ENCODE measurements at places on chromosomes 3 and 15. TPM values are rescaled to one million over a fixed set of nuclear protein-coding genes. Genes with fewer than 3 reads are reported as not detected.

GRCh38 chr3:40302784-40303183 is 6.7 kb upstream of the EIF1B start:
- no peaks in the 10 kb centered on the region for H3K36me3 ChIP-seq
- no peak overlapping the region for H3K27ac ChIP-seq
- DNase-seq: no peak
- H3K27me3 ChIP-seq: no peaks in the 10 kb centered on the region
- no peak overlapping the region for H3K4me3 ChIP-seq

DNA sequence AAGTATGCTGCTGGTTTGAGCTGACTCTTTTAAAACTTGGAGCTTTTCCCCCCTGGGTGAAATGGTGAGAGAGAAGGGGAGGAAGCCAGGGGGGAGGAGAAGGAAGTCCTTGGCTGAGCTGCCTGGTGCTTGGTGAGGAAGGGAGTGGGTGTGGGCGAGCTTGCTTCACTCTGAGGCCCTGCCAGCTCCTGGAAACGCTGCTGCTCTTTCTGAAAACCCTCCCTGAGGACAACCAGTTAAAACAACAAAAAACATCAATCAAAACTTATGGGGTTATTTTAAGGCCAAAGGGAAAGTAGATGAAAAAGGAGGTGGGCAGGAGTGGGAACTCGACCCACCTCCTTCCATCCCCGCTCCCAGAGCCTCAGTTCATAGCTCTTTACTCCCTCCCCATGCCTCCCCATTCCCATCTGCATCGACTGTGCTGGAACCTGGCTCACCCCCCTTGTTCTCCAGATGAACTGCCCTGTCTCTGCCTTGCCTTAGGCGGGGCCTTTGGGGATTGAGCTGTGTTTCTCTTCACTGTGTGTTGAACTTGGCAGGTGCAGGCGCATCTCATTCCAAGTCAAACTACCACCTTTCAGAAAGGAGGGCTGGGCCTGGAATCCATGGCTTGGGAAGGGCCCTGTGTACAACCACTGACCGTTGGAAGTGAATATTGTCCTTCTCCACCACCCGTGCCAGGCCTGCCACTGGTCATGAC is 166.1 kb downstream of the ZNF621 start:
- no peaks in the 10 kb centered on the region for H3K27me3 ChIP-seq
- H3K27ac ChIP-seq: peak overlapping the region; percentile 52
- no peak for DNase-seq
- H3K36me3 ChIP-seq: no peaks in the 10 kb centered on the region
- peaks cover 21% of the 10 kb centered on the region for H3K4me1 ChIP-seq

- H3K4me1 ChIP-seq: peaks cover 9% of the 10 kb centered on the region
- H3K4me3 ChIP-seq: no peak overlapping the region
- no peaks in the 10 kb centered on the region for H3K27me3 ChIP-seq
- peak overlapping the region; percentile 64 for H3K27ac ChIP-seq
Measured at GRCh38 chr3:51686512-51687215, 15.6 kb downstream of the TEX264 start.

GRCh38 chr3:142947799-142948575 is 15.5 kb downstream of the PAQR9 start:
- no peak for DNase-seq
- H3K27me3 ChIP-seq: no peaks in the 10 kb centered on the region
- no peak overlapping the region for H3K27ac ChIP-seq
- peaks cover 22% of the 10 kb centered on the region for H3K4me1 ChIP-seq
- no peaks in the 10 kb centered on the region for H3K36me3 ChIP-seq

DNA sequence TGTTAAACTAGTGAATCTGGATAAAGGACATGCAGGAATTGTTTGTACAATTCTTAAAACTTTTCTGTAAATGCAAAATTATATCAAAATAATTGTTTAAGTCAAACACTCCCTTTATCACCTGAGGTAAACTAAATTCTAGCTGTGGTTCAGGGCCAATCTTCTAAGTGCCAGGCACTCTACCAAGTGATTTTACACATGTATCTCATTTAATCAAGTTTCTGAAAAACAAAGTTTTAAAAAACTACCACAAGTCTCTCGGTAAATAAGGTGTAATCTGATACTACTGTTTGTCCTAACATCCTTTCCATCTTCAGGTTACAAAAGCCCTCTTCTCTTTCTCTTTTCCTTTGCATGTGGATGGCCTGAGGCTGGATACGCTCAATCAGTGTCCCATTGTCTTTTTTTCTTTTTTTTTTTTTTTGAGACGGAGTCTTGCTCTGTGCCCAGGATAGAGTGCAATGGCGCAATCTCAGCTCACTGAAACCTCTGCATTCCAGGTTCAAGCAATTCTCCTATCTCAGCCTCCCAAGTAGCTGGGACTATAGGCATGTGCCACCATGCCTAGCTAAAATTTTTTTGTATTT is 19.3 kb downstream of the IFT80 start:
- H3K36me3 ChIP-seq: peaks cover 2% of the 10 kb centered on the region
- no peaks in the 10 kb centered on the region for H3K27me3 ChIP-seq
- H3K4me1 ChIP-seq: peaks cover 9% of the 10 kb centered on the region

DNA sequence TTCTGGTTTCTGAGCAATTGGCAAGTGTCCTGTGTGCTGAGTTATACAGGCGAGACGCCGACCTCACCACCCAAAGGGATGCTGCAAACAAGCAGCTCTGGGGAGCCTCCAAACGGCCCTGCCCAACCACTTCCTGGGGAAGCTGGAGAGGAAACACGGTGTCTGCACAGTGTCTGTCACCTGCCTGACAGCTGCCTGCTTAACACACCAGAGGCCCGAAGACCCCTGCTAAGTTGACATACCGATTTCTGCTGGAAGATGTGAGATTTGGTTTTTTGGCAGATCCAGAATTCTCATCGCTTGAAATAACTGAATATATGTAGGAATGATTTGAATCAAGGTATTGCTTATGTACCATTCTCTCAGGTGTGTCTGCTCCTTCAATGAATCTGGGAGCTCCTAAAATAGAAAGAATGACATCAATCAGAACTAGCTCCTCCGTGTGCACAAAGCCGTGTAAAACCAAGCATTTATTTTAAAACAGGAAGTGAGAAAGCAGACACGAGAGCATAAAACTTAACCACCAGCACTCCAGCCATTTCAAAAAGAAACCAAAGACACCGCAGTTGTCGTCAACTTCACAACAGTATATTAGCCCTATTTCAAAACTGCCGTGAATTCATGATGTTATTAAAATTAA is 27.2 kb downstream of the LRRC2 start:
- no peaks in the 10 kb centered on the region for H3K4me1 ChIP-seq
- no peak for DNase-seq
- H3K27ac ChIP-seq: no peak overlapping the region
- peaks cover 22% of the 10 kb centered on the region for H3K27me3 ChIP-seq
- H3K4me3 ChIP-seq: no peak overlapping the region

DNA sequence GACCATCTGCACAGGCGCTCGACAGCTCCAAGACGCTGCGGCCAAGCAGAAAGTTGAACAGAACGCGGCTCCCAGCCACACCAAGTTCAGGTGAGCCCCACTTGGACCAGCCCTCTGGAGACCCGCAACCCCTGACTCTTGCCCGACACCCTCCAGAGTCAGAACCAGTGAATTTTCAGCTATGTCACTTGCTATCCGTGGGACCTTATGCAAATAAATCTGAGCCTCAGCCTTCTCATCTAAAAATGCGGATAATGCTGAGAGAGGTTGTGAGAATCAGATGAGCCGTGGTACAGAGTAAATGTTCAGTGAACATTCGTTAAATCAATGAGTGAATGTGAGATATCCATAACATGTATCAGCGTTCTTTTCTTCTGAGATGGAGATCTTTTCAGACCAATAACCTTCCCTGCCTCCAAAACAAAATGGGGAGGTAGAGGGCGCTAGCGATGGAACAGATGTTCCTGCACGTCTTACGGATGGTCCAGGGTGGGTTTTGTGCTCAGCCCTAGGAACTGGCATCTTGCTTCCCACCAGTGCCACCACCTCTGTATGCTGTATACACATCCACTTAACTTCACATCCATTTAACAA is 524 bp downstream of the MRPS11 start:
- no peaks in the 10 kb centered on the region for H3K27me3 ChIP-seq
- peak overlapping the region; percentile 100 for H3K27ac ChIP-seq
- DNase-seq: no peak
- H3K36me3 ChIP-seq: peaks cover 5% of the 10 kb centered on the region
- peaks cover 20% of the 10 kb centered on the region for H3K4me1 ChIP-seq
- H3K4me3 ChIP-seq: peak overlapping the region; percentile 97

DNA sequence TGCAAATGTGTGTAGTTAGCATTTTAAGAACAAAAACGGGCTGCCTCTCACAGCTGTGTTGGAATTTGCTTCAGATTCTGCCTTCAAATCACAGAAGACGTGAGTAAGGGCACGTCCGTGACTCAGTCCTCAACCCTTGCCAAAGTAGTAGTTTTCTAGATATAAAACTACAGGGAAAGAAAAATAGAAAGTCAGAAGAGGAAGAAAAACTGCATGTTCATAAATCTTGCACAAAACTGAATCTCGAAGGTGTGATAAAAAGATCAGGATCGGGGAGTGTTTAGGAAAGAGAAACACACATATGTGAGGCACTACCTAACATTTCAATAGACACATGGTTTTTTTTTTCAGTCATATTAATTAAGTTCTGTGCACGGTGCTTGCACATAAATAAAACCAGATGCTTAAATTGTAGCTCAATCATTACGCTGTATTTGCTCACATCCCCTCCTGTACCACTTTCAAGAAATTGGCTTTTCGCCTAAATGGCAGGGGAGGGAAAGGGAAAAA is 71.7 kb downstream of the P3H2 start:
- H3K4me3 ChIP-seq: no peak overlapping the region
- no peaks in the 10 kb centered on the region for H3K4me1 ChIP-seq
- H3K27me3 ChIP-seq: no peaks in the 10 kb centered on the region
- no peaks in the 10 kb centered on the region for H3K36me3 ChIP-seq

DNA sequence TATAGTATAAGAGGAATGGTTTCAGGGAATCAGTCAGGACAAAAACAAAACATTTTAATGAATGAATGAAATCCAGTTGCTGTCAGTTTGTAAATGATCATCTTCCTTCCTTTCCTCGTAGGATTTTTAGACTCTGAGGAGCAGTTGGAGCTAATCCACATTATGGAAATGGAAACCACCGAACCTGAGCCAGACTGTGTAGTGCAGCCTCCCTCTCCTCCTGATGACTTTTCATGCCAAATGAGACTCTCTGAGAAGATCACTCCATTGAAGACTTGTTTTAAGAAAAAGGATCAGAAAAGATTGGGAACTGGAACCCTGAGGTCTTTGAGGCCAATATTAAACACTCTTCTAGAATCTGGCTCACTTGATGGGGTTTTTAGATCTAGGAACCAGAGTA is 3.1 kb downstream of the TIPARP start:
- peaks cover 53% of the 10 kb centered on the region for H3K4me1 ChIP-seq
- H3K27me3 ChIP-seq: no peaks in the 10 kb centered on the region
- H3K27ac ChIP-seq: no peak overlapping the region

- no peaks in the 10 kb centered on the region for H3K36me3 ChIP-seq
- peaks cover 16% of the 10 kb centered on the region for H3K27me3 ChIP-seq
Measured at GRCh38 chr3:142958707-142959106, 4.8 kb downstream of the PAQR9 start.

GRCh38 chr3:111539351-111540331 is 2.4 kb upstream of the CD96 start:
- no peak overlapping the region for H3K4me3 ChIP-seq
- peak; percentile 57 for DNase-seq
- H3K27me3 ChIP-seq: no peaks in the 10 kb centered on the region
- H3K4me1 ChIP-seq: peaks cover 15% of the 10 kb centered on the region
- H3K36me3 ChIP-seq: no peaks in the 10 kb centered on the region

GRCh38 chr15:26682598-26683164 is 90.2 kb downstream of the GABRB3 start:
- no peaks in the 10 kb centered on the region for H3K27me3 ChIP-seq
- no peaks in the 10 kb centered on the region for H3K36me3 ChIP-seq

DNA sequence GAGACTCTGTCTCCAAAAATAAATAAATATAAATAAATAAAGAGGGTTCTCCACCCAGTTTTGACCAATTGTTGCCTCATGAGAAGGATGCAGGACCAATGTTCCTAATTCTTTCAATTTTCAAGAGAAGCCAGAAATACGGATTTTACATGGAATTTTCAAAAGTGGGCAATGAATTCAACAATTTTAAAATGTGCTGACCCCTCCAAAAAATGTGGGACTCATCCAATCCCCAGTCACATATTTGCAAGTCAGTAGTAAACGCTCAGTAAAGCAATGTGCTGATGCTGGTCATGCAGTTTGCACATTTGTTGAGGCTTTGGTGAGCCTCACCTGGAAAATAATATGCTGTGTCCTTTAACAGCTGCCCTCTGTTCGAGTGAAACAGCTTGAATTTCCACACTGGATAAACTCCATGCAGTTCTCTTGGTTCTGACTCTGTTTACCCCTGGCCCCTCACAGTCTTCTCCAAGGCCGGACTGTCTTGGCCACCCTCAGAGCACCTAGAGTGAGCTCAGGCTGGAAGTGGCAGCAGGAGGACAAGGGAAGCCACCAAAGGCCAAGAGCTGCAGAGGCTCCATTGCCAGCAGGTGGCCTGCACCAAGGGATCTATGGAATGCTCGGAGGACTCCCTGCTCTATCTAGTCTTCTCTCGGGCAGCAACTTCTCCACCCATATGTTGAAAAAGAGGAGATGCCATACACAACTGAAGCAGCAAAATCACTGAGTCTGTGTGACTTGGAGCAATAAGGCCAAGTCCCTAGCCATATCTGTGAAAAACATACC is 246.8 kb downstream of the UACA start:
- no peaks in the 10 kb centered on the region for H3K27me3 ChIP-seq
- H3K4me1 ChIP-seq: peaks cover 22% of the 10 kb centered on the region
- no peak for DNase-seq
- H3K27ac ChIP-seq: no peak overlapping the region
- H3K36me3 ChIP-seq: no peaks in the 10 kb centered on the region
- H3K4me3 ChIP-seq: no peak overlapping the region

DNA sequence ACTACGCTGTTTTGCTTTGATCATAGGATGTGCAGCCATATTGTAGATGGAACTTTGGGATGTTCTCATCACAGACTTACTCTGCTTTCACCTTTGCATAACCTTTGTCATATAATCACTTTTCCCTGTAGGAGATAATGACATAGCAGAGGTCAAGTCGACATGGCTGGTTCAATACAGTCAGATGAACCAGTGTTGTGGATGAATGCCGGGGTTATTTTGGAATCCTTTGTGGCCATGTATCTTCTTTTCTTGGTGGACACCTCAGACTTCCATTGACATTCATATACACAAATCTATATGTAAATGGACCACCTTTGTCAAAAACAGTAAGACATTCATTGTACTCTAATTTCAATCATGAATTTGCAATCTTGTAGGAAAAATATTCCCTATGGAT is 180.2 kb downstream of the PTPRG start:
- no peaks in the 10 kb centered on the region for H3K27me3 ChIP-seq
- H3K36me3 ChIP-seq: peaks cover 4% of the 10 kb centered on the region
- no peak for DNase-seq
- H3K4me3 ChIP-seq: no peak overlapping the region
- H3K4me1 ChIP-seq: peaks cover 35% of the 10 kb centered on the region
- no peak overlapping the region for H3K27ac ChIP-seq

GRCh38 chr15:36914960-36915808 is 185.2 kb downstream of the MEIS2 start:
- DNase-seq: no peak
- H3K27ac ChIP-seq: no peak overlapping the region
- no peak overlapping the region for H3K4me3 ChIP-seq
- H3K36me3 ChIP-seq: peaks cover 9% of the 10 kb centered on the region

- H3K4me3 ChIP-seq: no peak overlapping the region
- H3K36me3 ChIP-seq: peaks cover 3% of the 10 kb centered on the region
- no peak for DNase-seq
- H3K27ac ChIP-seq: peak overlapping the region; percentile 89
- no peaks in the 10 kb centered on the region for H3K27me3 ChIP-seq
Measured at GRCh38 chr15:68687136-68687735, 108.4 kb downstream of the CORO2B start.

Gene MANF
- total RNA-seq: 114 TPM

Gene RBMS3
- 35.4 TPM for total RNA-seq

Gene DTWD1
- 28.5 TPM for total RNA-seq

Gene CISH
- 8.6 TPM for total RNA-seq

Gene GAP43
- 42.9 TPM for total RNA-seq

Gene CAMKV
- 41.2 TPM for total RNA-seq

Gene NANOGP8
- total RNA-seq: 0.34 TPM

Gene MESP2
- total RNA-seq: 0.36 TPM

Gene ZNF662
- not detected for total RNA-seq

Gene LRRC3B
- 0.16 TPM for total RNA-seq

All from neural crest cell (in vitro differentiated cells).